Right hindlimb (tissue), 1 donor: ENCODE measurements at places on chromosomes 2 and 18.
A peak's percentile ranks its signal among the peaks of the same experiment; 100 is the strongest.

- no peak for DNase-seq
Observed at GRCh38 chr2:79702905-79703304, 190.1 kb downstream of the CTNNA2 start.

DNA sequence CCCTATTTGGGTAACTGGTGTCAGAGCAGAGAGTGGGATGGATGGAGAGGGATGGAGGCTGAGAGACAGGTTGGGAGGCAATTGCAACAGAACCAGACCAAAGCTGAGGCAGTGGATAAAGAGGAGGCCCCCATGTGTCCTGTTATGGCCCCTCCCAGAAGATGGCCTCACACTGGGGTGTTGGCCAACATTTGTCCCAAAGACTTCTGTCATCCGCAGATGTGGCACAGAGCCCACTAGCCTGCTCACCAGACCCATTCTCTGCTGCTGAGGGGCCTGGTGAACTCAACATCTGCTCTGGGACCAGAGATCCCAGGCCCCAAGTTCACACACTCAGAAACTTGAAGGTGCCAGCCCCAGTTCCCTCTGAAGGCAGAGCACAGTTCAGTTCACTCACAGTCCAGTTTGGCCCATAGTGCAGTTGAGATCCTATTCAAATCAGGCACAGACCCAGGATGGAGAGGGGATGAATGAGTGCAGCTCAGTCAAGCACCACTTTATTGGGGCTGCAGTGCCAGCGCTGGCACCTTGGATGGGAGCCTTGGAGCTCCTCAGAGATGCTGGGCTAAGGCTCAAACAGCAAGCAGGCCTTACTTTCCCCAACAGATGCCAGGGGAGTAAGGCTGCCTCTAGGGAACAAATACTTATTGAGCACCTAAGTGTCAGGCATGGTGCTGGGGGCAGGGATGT is 189.2 kb downstream of the ZBTB7C start:
- DNase-seq, result no peak

DNA sequence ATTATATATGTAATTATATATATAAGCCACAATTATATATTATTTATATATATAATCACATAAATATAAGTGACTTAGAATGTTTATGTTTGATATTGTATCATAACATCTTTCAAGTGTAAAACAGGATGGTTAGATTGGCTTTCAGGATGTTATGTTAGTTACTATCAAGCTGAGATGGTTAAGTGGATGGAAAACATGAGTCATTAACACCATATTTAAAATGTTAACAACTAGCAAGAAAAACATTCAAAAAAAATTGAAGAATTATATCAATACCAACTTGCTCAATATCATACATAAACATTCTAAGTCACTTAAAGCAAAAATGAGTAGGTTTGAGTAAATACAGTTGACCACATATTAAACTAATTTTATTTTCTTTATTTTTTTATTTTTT is 21.8 kb upstream of the RAB27B start:
- DNase-seq, result no peak

GRCh38 chr2:136214307-136215200 is 96.6 kb upstream of the CXCR4 start:
- DNase-seq, result no peak

DNA sequence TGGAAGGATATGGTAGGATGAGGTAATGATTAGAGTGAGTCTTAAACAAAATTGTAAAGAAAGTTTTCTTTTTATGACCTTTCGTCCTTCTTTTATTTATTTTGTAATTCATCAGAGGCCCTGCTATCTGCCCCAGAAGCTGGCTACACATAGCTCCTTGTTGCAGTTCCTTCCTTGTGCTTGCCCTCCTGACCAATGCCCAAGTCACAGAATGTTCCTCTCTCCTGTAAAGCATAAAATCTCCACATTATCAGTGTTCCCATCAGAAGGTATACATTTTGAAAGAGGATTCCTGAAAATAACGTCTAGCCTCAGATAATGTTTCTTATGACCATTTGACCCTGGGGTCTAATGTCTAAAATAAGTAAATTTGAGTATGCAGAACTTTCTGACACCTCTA is 78.3 kb downstream of the RND3 start:
- no peak for DNase-seq

DNA sequence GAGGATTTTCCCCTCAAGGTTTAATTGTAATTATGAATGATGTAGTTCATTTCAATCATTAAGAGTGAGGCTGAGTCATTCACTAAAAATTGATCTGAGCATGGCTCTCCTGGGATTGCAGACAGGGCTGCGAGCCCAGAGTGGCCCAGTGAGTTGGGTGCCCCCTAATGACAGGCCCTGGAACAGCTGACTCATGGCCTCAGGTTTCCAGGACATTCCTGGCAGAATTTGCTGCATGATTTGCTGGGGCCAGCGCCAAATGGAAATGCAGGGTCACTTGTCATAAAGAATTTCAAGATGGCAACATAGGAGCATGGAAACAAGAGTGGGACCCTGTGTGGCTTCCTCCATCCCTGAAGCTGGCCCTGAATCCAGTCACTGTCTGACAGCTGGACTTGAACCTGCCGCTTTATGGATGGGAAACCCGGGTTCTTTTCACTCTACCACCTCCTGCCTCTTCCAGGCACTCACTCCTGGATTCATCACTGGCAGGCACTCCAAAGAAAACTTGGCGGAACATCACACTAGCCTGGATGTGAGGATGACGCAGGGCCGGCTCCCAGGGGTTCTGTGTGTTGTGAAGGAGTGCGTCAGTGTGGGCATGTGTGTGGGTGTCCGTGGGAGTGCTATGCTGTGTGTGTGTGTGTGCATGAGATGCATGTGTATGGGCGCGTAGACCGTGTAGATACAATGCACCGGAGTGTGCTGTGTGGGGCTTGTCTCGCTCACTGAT is 15.2 kb downstream of the OTOF start:
- peak; percentile 42 for DNase-seq

DNA sequence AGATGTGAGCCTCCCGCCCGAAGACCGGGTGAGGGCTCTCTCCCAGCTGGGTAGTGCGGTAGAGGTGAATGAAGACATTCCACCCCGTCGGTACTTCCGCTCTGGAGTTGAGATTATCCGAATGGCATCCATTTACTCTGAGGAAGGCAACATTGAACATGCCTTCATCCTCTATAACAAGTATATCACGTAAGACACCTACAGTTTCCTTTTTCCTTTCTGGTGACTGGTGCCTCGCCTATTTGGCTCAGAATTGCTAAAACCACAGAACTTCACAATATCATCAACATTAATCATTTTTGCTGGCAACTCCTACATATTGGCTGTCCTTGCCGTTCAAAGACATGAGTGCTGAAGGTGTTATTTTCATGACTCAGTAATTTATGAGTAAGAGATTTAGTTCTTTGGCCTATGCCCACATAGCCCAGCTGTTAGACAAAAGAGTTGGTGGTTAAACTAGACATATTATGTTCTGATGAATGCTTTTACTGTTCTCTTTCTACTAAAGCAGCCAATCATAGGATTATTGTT is 2.2 kb downstream of the STAMBP start:
- no peak for DNase-seq

DNA sequence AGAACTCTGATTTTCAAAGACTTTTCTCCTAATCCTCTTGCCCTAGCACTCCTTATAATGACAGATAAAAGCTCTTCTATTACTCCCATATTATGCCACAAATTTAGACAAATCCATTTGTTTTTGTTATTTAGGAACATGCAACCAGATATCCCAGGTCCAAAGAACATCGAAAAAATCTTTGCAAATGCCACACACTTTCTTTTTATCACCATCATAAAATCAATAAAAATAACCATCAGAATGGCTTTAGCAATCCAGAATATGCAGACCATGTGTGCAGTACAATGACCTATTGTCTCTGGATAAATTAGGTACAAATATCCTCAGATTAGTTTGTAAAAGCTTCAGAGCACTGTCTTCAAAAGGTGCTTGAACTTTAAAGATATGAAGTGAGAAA is 376.2 kb upstream of the TCF4 start:
- DNase-seq, result no peak

GRCh38 chr2:220887876-220888275 is 684.2 kb downstream of the EPHA4 start:
- no peak for DNase-seq

DNA sequence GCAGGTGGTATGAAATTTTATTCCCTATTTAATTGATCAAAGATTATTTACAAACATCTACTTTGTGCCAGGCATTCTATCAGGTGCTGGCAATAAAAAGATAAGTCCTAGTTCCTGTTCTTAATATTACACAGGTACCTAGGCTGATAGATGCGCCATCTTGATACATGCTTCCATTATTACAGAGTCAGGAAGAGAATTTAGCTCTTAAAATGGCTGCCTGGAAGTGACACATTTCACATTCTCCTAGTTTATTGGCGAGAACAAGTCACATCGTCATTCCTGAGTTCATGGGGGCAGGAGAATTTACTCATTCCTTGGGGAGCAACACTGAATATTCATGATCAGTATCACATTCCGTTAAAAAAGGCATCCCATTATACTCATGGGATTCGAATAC is 1.1 kb upstream of the DARS1 start:
- no peak for DNase-seq

GRCh38 chr2:36573165-36573564 is 24.8 kb downstream of the FEZ2 start:
- no peak for DNase-seq

GRCh38 chr2:105592288-105592687 is 152.4 kb upstream of the NCK2 start:
- no peak for DNase-seq

DNA sequence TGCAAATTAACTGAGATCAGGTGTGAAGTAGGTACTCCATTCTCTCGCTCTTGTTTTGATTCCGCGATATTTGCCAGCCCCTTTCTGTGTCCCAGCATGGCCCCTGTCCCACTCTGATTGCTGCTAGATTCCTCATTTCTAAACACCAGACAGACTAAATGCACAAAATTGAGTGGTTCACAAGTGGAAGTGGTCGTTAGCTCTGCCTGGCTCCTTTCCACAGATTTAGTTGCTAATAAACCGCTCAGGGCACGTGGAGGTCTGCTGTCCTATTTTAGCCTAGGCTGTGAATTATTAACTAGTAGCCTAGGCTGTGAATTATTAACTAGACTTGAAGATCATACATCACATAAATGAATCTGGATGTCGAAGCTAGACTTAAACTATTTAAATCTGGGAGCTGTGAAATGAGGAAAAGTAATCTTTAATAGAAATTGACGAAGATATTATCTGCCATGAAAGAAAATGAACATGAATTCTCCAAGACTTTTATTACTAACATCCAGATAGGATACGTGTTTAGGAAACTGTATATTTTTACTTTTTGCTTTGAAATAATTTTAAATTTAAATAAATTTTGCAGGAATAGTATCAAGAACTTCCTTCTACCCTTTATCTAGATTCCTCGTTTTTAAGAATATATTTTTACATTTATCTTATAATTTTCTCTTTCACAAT is 3.7 kb downstream of the IL1RL2 start:
- DNase-seq, result no peak

DNA sequence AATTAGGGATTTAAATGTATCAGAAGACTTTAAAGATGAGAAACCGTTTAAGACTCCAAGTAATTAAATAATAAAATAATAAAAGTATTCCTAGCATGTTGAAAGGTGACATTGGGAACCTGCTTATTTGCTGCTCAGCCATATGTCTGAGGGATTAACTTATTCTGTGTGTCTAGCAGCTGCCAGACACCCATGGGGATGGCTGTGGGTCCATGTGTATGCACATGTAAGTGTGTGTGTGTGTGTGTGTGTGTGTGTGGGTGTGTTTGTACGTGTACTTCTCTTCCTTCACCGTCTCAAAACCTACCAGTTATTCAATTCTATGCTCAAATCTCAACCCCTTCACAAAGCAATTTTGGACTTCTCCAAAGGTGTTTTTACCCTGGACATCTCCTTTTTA is 124.5 kb downstream of the SETBP1 start:
- DNase-seq, result no peak

- no peak for DNase-seq
Observed at GRCh38 chr2:8500124-8501054, 181.5 kb upstream of the ID2 start.

DNA sequence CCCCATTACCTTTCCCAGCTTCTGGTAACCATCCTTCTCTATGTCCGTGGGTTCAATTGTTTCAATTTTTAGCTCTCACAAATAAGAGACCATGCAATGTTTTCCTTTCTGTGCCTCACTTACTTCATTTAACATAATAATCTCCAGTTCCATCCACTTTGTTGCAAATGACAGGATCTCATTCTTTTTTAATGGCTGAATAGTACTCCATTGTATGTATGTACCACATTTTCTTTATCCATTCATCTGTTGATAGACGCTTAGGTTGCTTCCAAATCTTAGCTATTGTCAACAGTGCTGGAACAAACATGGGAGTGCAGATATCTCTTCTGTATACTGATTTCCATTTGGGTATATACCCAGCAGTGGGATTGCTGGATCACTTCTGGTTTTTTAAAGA is 1.8 kb downstream of the CABYR start:
- DNase-seq, result no peak

GRCh38 chr2:109260886-109261700 is 132.1 kb downstream of the SH3RF3 start:
- no peak for DNase-seq

DNA sequence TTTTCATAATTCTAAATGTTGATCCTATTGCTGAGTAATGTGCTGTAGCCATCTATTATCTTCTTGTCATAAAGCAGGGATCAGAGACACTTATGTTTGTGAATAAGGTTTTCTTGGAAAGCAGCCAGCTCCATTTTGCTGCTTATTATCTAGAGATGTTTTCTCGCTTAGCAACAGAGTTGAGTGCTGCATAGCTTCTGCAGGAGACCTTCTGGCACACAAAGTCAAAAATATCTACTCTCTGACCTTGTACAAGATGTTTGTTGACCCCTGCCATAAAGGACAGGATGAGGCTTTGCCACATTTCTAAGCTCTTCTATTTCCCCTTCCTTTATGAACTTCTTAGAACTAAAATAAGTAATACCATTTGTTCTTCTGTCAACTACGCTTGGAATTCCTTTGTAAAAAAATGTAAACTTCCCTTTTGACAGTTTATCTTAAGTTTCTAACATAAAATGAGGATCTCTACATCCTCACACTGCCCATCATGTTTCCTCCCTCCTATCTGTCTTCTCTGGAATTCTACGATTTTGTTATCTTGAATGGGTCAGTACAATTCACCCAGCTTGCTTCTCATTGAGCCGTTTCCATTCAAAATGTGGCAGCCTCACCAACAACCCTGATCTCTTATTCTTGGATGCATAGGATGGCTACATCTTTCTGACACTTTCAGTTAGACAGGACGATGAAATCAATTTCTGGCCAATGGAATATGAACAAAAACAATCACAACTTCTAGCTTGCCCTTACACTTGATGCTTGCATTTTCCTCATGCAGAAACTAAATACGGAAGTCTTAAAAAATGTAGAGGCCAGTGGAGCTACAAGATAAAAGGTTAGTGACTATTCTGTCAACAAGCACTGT is 1377.0 kb downstream of the SUCLG1 start:
- peak; percentile 23 for DNase-seq

DNA sequence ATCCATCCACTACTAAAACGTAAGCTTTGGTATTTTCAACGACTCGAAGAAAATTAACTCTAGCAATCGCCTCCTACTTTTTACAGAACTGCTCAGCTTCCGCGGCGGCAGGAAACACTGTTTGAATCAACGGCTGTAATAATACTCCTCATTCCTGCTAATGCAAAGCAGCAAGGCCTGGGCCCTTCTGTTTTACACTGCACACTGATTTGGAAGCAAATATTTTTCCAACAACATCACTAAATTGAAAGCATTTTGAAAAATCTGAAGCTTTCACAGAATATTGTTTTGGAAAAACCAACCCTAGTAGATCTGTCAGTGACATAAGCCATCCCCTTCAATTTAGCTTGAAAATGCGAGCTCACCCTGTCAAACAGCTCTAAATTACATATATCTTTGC is 261.2 kb downstream of the TXNL1 start:
- DNase-seq, result no peak

- DNase-seq, result no peak
Observed at GRCh38 chr2:48250943-48251342, 279.0 kb upstream of the STON1 start.
